NCI-H187 treated with DMSO at 0.1 percent for 48 hours (cell line): ENCODE measurements at places on chromosomes 4 and X.

DNA sequence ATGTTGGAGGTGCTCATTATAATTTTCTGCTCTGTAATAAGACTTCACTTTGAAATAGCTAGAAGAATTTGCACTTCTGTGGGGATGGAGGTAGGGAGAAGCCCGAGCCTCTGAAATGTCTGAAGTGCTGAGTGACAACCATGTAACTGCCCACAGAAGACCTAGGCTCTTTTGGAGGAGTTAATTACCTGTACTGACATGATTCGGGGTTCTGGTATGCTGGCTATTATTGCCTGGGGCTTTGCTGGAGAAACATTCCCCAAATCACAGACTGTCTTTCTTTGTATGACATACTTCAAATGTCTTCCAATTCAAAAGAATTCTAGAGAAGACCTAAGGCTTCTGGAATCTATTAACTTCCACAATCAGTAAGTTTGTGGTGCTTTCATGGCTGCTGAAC, 211.2 kb upstream of the POF1B start:
- DNase-seq: no peak

GRCh38 chr4:40837094-40837870, 87.5 kb downstream of the NSUN7 start:
- no peak for DNase-seq

- DNase-seq: no peak
These were observed 878.5 kb downstream of the PCDH7 start for GRCh38 chr4:31598639-31599038.

- DNase-seq: no peak
These were observed 5.6 kb upstream of the SMIM31 start for GRCh38 chr4:164748375-164748774.

DNA sequence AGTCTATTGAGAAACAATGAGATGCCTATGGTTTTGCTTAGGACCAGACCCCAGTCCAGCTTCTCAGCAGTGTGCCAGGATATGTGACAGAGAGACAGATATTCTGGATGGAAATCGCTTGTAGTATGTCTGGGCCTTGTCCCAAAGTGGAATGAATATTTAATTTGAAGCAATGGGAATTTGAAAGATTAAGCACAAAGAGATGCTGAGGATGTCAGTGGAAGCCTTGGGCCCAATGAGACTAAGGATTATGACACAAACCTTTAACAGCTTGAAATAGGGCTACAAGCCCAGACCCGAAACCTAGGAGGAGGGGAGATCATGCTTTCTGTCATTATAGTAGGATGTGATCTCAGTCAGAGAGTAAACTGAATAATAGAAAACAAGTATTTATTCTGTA, 459.2 kb downstream of the FAT4 start:
- DNase-seq: no peak

DNA sequence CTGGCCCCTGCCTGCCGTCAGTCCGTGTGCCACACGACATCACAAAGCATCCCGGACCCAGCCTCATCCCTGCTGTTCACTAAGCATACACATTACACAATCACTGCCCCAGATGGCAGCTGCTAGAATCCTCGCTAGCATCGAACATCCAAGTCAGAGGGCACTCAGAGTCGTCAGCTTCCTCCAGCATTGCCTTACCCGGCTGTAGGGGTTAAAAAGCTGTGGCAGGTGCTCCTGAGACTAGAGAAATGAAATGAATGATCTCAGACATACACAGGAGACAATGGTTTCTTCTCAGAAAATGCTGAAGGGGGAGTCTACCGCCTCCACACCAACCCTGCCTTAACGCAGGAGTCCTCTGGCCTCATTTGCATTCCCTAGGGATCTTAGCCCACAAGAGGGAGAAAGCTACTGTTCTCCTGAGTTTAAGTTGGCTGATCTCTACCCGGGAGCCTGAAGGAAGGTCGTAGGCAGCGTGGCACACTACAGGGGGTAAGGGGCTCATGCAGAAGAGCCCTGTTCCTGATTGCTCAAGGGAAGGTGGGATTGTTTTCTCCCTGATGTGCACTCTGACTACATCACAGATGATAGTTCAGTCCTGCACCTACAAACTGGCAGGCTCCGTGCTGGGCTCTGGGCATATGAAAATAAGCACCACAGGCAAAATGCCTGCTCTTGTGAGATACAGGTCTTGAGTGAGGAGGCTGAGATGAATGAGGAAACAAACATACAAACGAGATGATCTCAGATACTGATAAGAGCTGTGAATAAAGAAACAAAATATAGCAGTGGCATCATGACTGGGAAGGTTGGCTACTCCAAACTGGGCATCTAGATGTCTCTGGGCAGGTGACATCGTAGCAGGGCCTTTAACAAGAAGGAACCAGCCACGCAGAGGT, 2.6 kb upstream of the KIAA0232 start:
- DNase-seq: peak; percentile 78

- DNase-seq: no peak
These were observed 301.9 kb downstream of the BMPR1B start for GRCh38 chr4:95059663-95060062.

- no peak for DNase-seq
These were observed 194.4 kb upstream of the PCDH7 start for GRCh38 chr4:30525662-30526315.

DNA sequence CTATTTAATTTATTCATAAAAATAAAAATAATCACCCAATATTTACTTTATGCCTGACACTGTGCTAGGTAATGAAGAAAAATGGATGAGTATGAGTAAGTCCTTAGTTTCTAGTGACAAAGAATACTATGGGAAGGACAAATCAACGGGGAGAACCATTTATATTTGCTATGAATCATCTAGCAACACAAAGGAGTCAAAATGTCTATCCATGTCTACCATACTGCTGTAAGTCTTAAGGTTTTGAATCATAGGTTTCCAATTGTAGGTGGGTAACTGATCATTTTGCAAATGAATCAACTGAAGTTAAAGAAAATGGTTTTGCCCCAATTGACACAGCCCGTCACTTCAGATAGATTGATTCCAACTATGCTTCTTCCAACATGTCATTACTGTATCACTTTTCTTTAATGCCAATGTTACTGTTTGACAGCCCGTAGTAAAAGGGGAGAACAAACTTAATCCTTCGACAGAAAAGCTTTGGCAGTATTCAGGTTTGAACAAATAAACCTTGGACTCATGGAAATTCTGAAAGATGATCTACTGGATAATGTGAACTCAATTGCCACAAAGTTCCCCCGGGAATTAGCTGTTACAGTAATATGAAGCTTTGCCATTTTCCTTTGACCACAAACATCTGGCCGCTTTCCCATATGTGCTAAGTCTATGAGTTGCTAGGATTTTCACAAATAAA, 3.2 kb downstream of the TDO2 start:
- DNase-seq: peak; percentile 3

GRCh38 chrX:31603411-31604120, 531.7 kb upstream of the FTHL17 start:
- no peak for DNase-seq

GRCh38 chr4:121564840-121565375, 131.9 kb downstream of the ANXA5 start:
- DNase-seq: no peak

- DNase-seq: no peak
These were observed 9.1 kb upstream of the TMPRSS11D start for GRCh38 chr4:67892905-67893304.
